ENCODE measurements at places on chromosomes 5 and 9.
A peak's percentile ranks its signal among the peaks of the same experiment; 100 is the strongest.

DNA sequence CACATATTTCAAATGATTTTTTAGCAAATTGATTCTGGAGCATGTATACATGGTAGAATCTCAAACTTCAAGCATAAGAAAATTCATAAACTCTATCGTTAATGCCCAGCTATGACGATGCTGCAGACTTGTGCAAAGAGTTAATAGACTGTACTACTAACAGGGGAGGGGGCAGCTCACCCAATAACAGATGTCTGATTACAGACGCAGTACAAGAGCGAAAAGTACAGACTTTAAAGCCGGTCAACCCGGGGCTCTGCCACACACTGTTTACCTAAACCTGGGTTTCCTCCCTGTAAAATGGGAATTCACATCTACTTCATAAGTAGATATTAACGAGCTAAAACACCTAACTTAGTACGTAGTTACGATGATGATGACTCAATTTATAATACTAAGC, 651 bp downstream of the TRIM23 start:
- no peak for DNase-seq

DNA sequence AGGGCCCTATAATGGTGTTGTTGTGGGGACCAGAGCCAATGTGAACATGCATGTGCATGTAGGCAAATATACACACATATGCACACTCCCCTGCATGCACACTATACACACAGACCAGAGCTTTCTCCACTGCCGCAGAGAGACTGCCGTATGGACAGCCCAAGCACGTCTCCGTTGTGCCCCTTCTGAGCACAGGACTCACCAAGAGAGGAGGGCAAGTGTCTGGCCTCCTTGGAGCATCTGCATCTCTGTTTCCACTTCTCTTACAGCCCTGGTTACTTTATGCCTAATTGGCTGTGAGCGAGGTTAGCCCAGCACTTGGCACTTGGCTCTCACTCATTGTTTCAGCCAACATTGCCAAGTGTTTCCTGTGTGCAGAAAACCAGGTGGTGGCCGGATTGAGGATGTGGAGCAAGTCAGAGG, 30.4 kb downstream of the CSF2 start:
- DNase-seq, result peak; percentile 68

- DNase-seq, result no peak
Measured at GRCh38 chr5:91937121-91937520, 554.0 kb upstream of the ARRDC3 start.

DNA sequence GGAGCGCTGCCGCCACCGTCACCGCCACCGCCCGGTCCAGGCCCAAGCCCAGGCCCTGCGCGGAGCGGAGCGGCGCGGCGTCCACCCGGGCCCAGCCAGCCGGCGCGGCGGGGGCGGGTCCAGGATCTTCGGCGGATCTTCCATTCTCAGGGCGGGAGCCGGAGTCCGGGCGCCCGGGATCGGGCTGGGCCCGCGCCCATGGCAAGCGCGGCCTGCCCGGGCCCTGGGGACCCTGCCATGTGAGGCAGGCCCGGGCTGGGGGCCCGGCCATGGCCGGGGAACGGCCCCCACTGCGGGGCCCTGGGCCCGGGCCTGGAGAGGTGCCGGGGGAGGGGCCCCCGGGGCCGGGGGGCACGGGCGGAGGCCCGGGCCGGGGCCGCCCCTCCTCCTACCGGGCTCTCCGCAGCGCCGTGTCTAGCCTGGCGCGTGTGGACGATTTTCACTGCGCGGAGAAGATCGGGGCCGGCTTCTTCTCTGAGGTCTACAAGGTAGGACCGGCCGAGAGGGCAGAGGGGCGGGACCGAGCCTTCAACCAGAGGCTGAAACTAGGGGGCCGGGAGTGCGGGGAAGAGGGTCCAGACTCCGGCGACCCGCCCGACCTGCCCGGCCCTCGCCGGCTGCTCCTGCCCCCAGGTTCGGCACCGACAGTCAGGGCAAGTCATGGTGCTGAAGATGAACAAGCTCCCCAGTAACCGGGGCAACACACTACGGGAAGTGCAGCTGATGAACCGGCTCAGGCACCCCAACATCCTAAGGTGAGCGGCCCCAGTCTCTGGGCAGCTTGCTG, 482 bp downstream of the TESK1 start:
- no peak for DNase-seq

GRCh38 chr5:72214168-72214567, 105.9 kb downstream of the MRPS27 start:
- DNase-seq, result no peak

GRCh38 chr5:89436464-89436863, 553.5 kb upstream of the MEF2C start:
- DNase-seq, result no peak

- no peak for DNase-seq
Measured at GRCh38 chr5:108720391-108720790, 27.3 kb upstream of the FER start.

GRCh38 chr5:159533197-159533596, 202.9 kb upstream of the IL12B start:
- DNase-seq, result no peak

DNA sequence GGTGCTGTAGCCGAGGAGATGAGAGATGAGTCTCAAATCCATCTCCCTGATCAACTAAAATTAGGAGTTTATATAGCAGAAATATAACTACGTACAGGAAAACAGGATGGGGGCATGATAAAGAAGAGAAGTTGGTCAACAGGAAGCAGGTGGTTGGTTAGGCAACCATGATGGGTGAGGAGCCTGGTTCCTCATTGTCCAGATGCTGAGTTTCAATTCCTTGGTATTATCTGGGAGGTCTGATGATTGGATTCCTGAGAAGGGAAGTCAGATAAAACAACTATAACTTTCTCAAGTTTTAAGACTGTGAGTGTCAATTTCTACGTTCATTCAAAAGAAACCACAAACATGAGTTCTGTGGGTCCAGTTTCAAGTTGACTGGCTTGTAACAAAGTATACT, 323.9 kb downstream of the MTRR start:
- DNase-seq, result no peak

DNA sequence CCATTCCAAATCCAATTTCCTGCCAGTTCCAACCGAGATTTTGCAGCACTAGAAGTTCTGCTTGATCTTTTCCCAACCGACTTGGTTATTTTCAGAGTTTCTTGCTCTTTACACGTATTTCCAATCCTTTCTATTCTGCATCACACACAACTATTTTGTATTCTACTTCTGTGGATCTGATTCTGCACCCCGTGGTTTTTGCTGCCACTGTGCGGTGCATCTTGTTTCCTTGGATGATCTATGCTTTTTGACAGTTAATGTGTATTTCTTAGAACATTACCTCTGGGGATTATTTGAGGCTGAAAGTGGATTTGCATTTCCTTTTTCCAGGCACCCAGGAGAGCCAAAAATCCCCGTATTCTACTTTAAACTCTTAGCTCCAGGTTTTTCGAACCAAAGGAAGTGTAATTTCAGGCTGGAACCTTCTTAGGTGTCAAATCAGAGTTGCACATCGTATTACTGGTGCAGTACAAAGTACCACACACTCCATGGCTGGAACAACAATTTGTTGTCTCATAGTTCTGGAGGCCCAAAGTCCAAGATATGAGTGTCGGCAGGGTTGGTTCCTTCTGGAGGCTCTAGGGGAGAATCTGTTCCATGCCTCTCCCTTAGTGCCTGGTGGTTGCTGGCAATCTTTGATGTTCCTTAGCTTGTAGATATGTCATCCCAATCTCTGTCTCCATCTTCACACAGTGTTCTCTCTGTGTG, 14.7 kb upstream of the SARDH start:
- DNase-seq, result no peak

DNA sequence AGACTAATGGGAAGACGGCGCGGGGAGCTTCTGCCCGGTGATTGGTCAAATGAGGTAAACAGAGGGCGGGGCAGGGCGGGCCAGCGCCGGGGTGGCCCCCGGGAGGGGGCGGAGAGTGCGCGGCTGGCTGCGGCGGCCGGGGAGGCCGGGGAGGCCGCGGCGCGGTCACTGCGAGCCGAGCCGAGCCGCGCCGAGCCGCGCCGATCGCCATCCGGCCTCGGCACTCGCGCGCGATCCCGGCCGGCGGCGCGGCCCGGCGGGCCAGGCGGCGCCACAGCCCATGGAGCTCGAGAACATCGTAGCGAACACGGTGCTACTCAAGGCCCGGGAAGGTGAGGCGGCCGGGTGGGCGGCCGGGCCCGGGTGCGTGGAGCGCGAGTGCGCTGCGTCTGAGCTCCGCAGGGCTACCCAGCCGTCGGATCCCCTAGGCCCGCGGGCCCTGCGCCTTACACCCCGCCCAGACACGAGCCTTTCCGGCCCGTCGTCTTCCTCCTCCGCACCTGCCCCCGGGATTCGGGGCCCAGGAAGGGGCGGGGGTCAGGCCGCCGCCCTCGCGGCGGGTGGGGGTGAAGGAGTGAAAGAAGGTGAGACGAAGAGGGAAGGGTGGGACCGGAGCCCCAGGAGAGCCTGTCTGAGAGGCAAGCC, at the start of gene GRK6:
TSS of gene GRK6 (plus strand) at position 111 of the 645 bp plus-strand sequence. CDS start at position 281, 170 bp downstream.
- DNase-seq, result peak; percentile 92

DNA sequence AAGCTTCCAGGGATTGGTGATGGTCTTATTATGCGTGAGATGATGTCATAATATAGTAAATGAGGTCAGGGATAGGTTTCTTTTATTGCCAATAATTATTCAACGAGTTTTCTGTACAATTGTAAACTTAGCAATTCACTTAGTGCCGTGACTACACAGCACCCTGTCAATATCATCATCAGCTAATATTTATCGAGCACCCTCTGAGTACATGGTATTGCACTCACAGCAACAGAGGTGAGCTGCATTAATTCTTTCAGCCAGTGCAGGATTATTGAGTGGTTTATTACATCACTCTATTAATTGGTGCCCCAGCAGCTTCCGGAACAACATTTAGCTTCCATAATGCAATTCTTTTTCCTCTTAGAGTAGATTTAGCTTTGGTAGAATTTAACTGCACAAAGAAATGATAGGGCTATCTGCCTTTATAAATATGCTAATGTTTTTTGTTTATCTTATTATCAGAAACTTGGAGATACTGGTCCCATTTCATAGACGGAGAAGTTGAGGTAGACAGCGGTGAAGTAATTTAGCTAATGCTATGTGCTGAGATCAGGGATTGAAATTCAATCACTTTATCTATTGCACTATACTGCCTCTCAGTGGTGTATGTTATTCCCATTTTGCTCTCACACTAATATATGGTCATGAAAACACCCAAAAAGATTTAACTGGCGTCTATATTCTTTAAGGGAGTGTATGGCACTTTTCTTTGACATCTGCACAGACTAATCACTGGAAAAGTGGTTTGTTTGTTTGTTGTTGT, 726.1 kb upstream of the WWC1 start:
- no peak for DNase-seq

DNA sequence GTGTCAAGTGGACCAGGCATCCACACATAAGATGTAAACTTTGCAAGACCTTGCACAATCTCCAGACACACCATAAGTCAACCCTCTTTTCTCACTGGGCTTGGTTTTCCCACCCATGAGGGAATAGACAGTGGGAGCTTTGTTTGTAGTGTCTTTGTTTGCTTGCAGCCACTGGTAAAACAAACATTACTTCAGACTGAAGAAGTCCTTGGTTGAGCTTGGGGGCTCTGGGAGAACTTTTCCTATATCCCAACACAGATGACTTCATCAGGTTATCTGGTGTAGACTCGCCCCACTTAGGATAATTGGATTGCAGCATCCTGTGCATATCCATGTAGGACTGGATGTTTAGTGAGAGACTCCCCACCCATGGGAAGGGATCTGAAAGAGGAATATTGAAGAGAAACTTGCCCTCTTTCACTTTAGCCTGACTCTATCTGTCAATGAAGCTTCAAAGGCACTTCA, 11.5 kb upstream of the ADGRV1 start:
- no peak for DNase-seq

DNA sequence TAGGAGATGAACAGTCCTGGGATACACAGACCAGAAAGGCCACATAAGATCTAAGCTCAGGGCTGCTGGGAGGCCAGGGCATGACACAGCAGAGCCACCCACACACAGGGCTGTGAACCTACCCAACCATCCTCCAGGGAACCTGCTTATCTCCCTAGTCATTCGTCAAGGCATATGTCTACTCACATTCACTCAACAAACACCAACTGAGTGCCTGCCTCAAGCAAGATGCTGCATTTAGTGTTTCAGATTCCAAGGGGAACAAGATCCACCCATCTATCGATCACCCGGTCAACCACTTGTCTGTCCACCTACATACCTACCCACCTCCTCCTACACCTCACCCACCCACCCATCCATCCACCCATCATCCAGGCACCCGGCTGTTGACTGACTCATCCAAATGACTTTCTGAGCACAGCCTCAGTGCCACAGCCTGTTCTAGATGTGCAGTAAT, 1.9 kb downstream of the DPM2 start:
- no peak for DNase-seq

GRCh38 chr9:113511047-113511521, 47.6 kb downstream of the RGS3 start:
- DNase-seq, result no peak

GRCh38 chr5:35822511-35822910, 34.2 kb upstream of the IL7R start:
- no peak for DNase-seq

DNA sequence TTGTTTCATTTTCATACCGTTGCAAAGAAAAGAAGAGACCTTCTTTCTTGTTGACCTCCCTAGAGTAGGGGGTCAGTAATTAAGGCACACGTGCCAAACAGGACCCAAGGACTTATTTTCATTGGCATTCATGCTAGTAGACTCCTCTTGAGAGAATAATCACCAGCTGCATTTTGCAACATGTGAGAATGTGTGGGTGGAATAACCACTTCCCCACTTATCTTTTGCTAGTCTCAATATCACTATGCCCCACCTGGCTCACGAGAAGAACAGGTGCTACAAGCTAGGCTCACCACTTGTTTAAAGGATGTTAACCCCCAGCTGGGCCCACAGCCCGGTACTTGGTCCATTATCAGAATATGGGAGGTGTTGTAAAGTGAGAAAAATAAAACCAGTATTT, 460.7 kb upstream of the MEF2C start:
- DNase-seq, result no peak

DNA sequence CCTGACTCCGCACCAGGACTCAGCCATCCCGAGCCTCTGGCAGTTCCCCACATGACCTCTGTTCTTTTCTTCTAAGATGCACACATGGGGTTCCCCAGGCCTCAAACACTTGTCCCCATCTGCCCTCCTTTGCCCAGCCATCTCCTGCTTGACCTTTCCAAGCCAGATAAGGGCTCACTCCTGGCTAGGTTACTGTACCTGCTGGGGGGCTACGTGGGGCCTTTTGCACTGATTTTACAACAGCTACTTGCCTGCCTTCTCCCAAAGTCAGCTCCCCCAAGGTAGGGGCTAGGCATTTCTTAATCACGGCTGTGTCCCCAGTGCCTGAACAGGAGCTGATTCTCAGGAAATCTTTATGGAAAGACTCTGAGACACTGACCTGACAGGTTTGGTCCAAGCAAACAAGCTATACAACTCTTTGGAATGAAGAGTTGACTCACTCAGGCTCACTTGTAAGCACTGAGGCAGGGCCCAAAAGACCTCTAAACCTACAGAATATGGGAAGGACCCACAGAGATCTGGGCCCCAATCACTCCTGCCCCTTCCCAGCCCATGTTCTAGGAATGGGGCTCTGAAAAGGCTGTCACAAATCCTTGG, 2.5 kb downstream of the MACROH2A1 start:
- DNase-seq, result no peak

GRCh38 chr5:82601077-82601476, 322.9 kb upstream of the RPS23 start:
- no peak for DNase-seq

GRCh38 chr5:177474846-177475562, 1.6 kb upstream of the DBN1 start:
- no peak for DNase-seq

All from lower leg skin (tissue), 4 donors.